ENCODE measurements at places on chromosomes 2 and 18.

DNA sequence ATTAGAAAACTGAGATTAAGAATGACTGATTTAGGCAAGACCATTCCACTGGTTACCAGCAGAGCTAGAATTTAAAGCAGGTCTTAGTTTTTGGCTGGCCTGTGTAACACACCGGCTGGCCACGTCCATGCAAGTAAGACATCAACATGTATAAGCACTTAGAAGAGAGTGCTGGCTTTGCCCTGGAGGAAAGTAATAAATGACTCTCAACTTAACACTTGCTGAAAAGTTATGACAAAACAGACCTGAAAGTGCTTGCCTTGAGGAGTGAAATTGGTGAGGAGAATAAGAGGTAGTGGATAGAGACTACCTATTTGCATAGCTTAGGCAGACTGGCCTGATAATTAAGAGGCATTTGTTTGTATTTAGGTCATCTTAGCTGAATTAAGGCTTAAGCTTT lies 165.7 kb upstream of the KCNJ3 start:
- no peak for DNase-seq

GRCh38 chr2:71800106-71800809 lies 346.9 kb downstream of the DYSF start:
- no peak for DNase-seq

- no peak for DNase-seq
Measured at GRCh38 chr2:19478409-19478808, 120.0 kb upstream of the OSR1 start.

- no peak for DNase-seq
Measured at GRCh38 chr2:173195100-173195499, 119.5 kb downstream of the MAP3K20 start.

GRCh38 chr2:226694586-226695284 lies 104.9 kb downstream of the IRS1 start:
- no peak for DNase-seq

- no peak for DNase-seq
Measured at GRCh38 chr2:168796583-168797285, 5.7 kb upstream of the NOSTRIN start.

GRCh38 chr2:160293391-160294091 lies 93.5 kb upstream of the ITGB6 start:
- DNase-seq: no peak

- no peak for DNase-seq
Measured at GRCh38 chr18:46069524-46069923, 2.5 kb downstream of the PSTPIP2 start.

- DNase-seq: no peak
Measured at GRCh38 chr2:28991021-28991420, 9.9 kb downstream of the TOGARAM2 start.

- no peak for DNase-seq
Measured at GRCh38 chr2:147855316-147855715, 10.5 kb downstream of the ACVR2A start.

GRCh38 chr2:238924032-238924431 lies 76.1 kb downstream of the TWIST2 start:
- DNase-seq: no peak

DNA sequence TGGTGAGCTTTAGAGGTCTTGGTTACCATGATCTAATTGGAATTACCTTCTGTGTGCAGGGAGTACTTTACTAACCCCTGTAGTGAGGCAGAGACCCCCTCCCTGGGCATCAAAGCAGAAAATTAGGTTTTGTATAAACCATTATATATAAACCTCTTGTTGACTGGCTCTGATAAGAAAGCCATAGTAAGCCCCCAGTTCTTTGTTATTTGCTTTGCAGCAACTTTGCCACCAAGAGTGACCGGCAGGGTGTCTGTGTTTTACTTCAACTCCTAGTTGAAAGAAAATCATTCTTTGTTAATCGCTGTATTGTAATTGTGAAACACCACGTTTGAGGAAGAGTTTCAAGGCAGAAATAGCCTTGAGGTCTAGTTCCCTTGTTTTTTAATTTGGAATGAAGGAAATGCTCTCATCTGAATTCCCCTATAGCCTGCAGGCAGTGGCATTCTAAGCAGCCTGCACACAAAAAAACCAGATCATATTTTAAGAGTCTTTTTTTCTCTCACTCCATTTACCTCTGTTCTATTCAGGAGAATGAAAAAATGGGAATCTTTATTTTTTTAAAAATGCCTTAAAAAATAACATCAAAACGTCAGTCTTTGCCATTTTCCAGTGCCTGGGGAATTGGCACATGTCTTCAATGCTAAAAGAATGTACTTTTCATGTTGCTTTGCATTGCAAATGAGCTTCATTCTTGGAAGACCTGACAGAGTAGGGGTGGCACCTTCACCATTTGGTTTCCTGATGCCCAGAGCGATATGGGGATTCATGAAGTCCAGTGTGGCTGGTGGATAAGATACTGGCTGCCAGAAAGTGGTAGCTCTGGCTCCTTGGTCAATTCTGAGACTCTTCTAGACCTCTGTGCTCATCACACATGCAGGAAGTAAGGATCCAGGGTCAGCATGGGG lies 338.1 kb downstream of the SLC4A3 start:
- DNase-seq: no peak

GRCh38 chr2:6449343-6449742 lies 416.4 kb downstream of the CMPK2 start:
- DNase-seq: no peak

DNA sequence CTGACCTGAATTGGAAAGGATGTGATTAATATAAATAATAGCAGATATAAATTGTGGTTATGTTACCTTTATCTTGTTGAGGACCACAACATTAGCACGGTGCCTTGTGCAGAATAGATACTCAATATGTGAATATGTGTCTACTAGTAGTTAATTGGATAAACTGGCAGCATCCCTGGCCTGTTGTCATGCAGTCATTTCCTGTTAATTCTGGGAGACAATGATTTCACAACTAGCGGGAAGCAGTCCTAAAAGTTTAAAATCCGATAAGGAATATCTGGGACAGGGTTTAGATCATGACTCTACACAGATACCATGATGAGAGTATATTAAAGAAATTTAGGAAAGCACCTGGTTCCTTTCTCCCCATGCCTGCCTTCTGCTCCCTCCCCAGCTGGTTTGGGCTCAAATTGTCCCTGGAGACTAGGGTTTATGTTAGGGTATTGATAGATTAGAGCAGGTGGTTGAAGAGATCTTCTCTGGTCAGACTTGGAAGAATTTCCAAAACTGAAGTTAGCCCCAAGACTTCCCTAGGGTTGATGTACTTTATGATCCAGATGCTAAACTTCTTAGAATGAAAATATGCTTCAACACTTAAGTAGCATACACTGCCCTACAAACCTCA lies 32.8 kb downstream of the CYBRD1 start:
- no peak for DNase-seq

- peak; percentile 45 for DNase-seq
Measured at GRCh38 chr2:68766376-68766845, 31.8 kb downstream of the ARHGAP25 start.

GRCh38 chr2:10771786-10772185 lies 40.8 kb downstream of the PDIA6 start:
- DNase-seq: no peak

DNA sequence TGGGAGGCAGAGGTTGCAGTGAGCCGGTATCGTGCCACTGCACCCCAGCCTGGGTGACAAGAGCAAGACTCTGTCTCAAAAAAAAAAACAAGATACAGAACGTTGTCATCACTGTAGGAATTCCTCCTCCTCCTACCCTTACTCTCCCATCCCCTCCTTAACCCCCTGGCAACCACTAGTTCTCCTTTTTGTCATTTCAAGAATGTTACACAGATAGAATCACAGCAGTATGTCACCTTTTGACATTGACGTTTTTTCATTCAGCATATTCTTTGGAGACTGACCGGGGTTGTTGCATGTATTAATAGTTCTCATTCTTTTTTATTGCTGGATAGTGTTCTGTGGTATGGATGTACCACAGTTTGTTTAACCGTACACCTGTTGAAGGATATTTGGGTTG lies 32.4 kb downstream of the TTLL4 start:
- no peak for DNase-seq

- no peak for DNase-seq
Measured at GRCh38 chr2:6942848-6943247, 25.6 kb downstream of the RNF144A start.

DNA sequence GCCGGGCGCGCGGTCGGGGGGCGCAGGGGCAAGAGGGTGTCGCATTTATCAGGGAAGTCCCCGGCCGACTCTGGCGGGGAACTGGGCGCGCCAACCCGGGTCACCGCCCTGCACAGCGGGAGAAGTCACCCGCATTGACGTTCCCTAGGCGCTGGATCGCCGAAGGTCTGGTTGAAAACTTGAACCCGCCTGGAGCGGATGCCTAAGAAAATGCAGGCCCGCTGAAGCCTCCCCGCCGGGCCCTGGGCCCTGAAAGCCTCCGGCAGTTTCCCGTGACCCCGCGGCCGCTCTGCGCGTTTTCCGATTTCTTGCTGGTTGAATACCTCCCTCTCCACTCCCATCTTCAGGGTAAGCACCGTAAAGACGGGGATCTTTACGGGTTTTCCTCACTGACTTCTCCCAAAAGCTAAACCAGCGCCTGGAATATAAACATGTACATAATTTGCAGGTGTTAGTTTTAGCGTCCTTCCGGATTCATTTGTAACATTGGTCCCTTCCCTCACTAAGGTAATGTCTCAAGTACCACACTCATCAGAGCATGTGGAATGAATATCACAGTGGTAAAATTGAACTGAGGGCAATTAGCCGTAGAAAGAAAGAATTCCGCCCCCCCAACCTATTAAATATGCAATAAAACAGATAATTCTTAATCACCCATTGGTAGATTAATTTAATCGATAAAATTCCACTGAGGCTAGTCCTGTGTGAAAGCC lies 675 bp upstream of the SPIRE1 start:
- DNase-seq: no peak

DNA sequence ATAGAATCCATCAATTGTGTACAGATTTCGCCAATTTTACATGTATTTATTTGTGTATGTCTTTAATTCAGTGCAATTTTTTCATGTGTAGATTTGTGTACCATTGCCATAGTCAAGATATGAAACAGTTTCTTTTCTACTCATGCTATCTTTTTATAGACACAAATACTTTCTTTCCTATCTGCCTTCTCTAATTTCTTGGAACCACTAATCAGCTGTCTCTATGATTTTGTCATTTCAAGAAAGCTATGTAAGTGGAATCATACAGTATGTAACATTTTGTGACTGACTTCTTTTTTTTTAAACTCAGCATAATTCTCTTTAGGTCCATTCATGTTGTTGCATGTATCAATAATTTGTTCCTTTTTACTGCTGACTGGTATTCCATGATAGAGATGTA lies 33.3 kb downstream of the KIAA1328 start:
- no peak for DNase-seq

DNA sequence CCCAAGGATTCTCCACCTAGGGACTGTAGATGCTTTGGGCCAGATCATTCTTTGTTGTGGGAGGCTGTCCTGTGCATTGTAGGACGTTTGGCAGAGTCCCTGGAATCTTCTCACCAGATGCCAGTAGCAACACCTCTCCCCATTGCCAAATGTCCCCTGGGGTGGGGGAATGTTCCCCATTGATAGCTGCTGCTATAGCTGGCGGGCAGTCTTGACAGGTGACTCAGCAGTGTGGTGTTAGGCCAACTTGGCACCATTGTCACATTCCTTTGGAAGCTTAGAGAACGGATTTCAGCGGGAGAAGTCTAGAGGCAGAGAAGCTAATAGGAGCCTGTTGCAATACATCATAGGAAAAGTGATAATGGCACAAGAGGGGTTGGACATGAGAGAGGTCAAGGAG lies 495.7 kb upstream of the SMIM21 start:
- no peak for DNase-seq

DNA sequence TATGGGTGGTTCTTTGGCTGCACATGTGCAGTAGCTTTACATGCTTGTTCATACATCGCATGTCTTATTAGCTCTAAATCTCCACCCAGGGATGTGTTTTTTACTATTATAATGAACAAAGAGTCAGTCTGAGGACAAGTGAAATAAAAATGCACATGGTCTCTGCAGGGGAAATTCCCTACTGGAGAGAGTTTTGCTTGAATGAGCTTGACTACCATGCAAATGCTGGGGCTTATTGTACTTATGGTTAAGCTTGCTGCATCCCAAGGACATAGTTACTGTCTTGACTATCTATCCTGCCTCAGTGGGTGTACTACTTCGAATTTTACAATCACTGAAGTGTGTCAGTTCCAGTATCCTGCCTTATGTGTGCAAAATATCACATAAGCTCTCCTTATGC lies 362.7 kb downstream of the TDRD15 start:
- DNase-seq: no peak

DNA sequence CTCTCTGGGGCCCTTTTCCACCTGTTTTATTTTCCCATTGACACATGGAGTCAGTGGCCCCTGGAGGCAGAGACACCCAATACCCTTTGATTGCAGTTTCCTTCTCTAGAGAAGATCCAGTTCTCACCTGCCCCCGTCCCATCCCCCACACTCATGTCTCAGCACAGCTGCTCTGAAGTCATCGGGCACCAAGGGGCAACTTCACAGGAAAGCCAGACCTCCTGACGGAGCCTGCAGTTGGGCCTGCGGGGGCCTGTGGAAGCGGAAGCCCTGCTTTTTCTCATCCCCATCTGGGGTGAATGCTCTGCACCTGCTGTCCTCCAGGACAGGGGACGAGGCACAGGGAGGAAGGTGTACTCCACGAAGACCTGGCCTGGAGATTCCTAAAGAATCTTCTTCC lies 308.3 kb upstream of the EPAS1 start:
- DNase-seq: no peak

- no peak for DNase-seq
Measured at GRCh38 chr18:43129946-43130524, 14.6 kb upstream of the RIT2 start.

DNA sequence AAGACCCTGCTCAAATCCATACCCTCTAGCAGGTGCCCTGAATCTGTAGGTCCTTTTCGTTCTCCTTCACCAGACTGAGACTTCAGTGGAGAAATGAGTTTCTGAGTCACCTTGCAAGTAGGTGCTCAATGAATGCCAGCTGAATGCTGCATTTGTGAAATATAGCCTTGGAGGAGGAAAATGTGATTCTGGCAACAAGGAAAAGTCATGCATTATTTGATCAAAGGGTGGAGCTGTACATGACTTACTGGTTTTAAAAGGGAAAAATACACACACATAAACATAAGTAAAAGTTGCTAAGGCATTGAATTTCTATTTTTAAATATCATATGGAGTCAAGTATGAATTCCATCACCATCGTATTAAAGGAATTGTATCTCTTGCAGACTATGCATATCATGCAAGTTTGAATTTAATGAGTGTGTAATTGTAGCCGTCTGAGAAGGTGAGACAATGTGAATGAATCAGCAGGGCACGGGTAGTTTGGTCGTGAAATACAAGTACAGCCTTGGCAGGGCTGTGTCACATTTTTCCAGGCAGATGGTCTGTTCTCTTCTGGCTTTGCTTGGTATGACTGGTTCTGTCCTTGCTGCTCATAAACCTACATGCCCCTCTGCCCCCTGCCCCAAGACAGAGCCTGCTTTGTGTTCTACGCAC lies 160.8 kb downstream of the COL6A3 start:
- DNase-seq: no peak

DNA sequence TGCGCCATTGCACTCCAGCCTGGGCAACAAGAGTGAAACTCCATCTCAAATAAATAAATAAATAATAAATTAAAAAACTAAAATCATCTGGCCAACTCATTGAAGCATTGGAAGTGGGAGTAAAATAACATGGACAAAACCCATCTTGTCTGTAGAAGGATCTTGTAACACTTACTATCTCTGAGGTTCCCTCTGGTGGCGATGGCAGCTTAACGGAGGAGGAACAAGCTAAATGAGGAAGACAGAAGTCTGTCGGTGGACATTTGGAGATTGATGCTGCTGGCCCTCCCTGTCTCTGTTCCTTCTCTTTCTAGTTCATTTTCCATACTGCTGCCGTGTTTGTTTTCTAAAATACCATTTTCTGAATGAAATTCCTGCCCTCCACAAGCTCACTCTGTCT lies 43.4 kb downstream of the ZCCHC2 start:
- no peak for DNase-seq
